Coronary artery (tissue), 2 donors: ENCODE measurements at places on chromosomes 2 and 18.

DNA sequence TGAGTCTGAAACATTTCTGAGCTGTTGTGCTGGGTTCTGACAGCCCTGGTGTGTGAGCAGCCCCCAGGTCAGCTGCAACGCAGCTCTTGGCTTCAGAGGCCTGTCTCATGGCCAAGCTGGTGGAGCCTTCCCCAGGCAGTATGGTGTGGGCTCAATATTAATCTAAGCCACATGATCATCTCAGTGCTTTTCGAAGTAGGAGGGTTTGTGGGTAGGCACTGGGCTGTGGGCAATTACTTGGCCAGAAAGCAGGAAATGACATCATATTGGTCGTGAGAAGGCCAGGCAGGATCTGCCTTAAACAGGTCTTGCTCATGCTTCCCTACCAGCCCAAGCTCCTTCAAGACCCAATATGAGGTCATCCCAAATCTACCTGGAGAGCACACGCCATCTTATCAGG is 26.9 kb downstream of the LOXHD1 start:
- DNase-seq: peak; percentile 26

DNA sequence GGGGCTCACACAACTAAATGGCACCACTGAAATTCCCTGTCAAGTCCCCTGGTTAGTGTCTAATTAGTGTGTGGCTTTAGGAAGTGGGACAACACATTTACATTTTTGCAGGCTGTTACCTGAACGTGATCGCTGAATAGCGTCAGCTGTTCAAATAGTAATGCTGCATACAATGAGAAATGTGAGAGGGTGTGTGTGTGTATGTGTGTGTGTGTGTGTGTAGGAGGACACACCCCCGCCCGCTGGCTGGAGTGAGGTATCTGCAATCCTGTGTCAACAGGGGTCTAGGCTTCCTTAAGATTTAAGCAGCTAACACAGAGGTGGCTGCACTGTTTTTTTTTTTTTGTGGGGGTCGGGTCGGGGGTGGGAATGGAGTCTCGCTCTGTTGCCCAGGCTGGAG is 4.8 kb upstream of the LYPD6B start:
- no peak for DNase-seq

DNA sequence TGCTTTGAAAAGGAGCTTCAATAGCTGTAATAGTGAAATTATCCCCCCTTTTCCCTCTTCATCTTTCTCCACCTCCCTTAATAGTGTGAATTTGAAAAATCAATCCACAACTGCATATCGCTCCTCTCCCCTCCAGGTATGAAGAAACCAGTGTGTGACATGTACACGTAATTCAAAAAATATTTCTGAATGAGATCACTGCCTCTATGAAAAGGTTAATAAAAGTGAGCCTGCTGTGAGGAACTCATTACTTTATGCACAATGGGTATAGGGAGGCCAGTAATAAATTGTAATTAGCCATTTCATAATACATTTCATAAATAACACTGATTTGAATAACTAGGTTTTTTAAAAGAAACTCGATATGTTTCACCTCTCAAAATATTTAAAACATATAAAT is 209.0 kb upstream of the KYNU start:
- no peak for DNase-seq

GRCh38 chr2:47002480-47003381 is 87.1 kb upstream of the MCFD2 start:
- DNase-seq: no peak

DNA sequence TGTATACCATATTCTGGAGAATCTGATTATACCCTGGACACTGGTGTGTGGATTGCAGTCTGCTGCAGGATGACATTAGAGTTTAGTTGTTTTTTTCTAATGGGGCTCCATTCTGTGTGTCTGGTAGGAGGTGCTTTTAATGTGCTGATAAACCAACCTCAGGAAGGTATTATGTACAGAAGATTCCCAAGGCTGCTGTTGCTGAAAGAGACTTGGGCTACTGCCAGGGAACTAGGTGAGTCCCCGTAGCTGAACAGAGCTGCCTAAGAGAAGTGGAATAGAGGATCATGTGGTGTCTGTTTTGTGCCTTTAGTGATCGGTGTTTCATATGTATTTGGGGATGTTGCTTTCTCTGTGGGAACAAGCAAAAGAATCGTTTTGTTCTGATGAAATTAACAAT is 16.5 kb downstream of the SPATA3 start:
- no peak for DNase-seq
